ENCODE measurements at places on chromosomes 3 and 15.

DNA sequence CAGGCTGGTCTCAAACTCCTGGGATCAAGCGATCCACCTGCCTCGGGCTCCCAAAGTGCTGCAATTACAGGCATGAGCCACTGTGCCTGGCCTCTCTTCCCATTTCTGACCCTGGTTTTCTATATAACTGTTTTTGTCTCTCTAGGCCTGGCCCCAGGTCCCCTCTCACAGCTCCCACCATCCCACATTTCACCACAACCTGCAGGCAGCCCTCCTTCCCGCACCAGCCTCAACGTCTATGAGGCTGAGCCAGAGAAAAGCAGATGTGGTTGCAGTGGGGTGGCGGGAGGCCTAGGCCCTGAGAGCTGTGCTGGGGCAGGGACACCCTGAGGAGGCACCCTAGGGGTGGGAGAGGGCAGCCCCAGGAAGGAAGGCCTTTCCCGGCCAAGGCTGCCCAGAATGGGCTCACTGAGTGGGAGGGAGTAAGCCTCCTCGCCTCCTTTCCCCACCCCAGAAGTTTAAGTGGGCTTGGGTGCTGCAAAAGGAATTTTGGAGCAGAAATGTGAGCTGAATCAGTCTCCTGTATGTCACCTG is 99.7 kb downstream of the LSM3 start:
- DNase-seq, result no peak

GRCh38 chr15:90449206-90449735 is 61.2 kb downstream of the IQGAP1 start:
- DNase-seq, result no peak

DNA sequence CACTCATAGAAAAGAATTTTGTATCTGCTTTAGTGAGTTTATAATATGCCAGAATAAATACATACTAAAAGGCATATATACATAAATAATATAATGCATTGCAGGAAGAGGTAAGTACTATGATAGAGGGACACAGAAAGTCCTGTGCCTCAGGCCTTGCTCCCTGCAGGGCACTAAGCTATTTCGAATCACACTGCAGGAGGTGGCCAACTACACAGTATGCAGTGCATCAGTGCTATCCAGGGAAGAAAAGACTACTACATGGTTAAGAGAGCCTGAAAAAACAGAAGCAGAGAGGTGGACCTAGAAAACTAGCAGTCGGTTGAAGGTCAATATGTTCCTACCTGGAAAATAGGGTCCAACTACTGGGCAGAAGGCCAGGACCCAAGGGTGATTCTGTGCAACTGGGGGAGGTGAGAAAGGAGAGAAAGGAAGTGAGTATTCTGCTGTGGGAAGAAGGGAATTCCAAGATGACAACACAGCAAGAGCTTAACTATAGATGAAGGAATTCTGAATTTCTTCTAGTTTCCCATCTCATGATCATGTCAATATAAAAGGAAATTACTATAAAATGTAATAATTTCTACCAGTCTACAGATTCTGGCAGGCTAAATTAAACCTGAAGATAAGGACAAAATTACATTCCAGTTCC is 218.0 kb downstream of the ZBTB20 start:
- no peak for DNase-seq

GRCh38 chr3:13484851-13485590 is 4.9 kb downstream of the HDAC11 start:
- no peak for DNase-seq

DNA sequence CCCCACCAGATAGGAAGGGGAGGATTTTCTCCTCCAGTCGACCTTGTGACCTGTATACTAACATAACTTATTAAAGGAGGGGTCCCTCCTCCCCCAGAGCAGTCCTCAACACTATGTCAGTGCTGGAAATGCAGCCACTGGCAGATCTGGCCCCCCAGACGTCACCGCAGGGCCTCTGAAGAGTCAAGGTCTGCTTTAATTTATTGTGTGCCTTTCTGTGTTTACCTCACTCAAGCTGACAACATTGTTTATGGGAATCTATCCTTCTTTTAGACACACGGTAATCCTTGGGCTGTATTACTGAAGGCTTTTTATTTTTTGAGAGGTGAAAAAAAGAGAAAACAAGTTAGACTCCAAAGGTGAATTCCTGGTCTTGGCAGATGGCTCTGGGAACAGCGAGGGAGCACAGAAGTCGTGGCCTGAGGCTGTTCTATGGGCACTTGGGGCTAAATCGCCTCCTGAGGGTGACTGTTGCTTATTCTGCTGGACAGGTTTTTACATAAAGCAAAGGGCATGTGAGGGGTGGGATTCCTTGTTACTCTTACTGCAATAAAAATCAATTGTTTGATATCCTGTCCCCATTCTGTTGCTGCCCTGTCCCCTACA is 13.5 kb upstream of the NR2C2 start:
- no peak for DNase-seq

- DNase-seq, result no peak
These were observed 16.0 kb upstream of the CCNL1 start for GRCh38 chr3:157175691-157176507.

- no peak for DNase-seq
These were observed 1.4 kb downstream of the ARL14 start for GRCh38 chr3:160678292-160678842.

Measured in activated naive CD8-positive, alpha-beta T cell treated with anti-CD3 and anti-CD28 coated beads, Interleukin-2, amount 50 U/mL, for 16 hours (primary cell).